Activated naive CD8-positive, alpha-beta T cell treated with anti-CD3 and anti-CD28 coated beads for 36 hours (primary cell): ENCODE measurements at places on chromosomes 6 and 20. TPM values are rescaled to one million over a fixed set of nuclear protein-coding genes. Genes with fewer than 3 reads are reported as not detected.
A peak's percentile ranks its signal among the peaks of the same experiment; 100 is the strongest.

DNA sequence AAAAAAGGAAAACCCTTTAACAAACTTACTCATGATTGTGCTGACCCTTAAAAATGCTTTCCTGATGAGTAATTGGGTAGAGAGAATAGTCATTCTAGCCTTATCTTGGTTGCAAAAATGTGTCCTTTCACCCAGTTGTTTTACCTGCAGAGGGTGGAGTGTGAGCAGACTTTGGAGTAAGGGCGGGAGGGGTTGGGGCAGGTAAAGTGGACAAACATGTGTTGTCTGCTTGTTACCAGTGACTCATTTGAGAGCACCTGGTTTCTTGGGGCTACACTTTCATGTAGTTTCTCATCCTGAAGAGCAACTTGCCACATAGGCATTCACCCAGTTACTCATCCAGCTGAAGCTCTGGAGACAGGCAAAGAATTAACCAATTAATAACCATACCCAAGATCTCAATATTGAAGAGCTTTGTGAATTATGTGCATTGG, 121.1 kb downstream of the TNFRSF21 start:
- H3K4me1 ChIP-seq: no peaks in the 10 kb centered on the region
- H3K27me3 ChIP-seq: no peaks in the 10 kb centered on the region
- H3K4me3 ChIP-seq: no peak overlapping the region
- no peaks in the 10 kb centered on the region for H3K36me3 ChIP-seq
- H3K27ac ChIP-seq: no peak overlapping the region

- no peaks in the 10 kb centered on the region for H3K27me3 ChIP-seq
- H3K27ac ChIP-seq: no peak overlapping the region
- H3K4me3 ChIP-seq: no peak overlapping the region
- no peak for DNase-seq
Measured at GRCh38 chr6:137763436-137763835, 103.6 kb upstream of the TNFAIP3 start.

- H3K27ac ChIP-seq: no peak overlapping the region
- H3K4me1 ChIP-seq: peaks cover 5% of the 10 kb centered on the region
- H3K36me3 ChIP-seq: peaks cover 4% of the 10 kb centered on the region
Measured at GRCh38 chr6:134047673-134048072, 4.8 kb downstream of the SLC2A12 start.

DNA sequence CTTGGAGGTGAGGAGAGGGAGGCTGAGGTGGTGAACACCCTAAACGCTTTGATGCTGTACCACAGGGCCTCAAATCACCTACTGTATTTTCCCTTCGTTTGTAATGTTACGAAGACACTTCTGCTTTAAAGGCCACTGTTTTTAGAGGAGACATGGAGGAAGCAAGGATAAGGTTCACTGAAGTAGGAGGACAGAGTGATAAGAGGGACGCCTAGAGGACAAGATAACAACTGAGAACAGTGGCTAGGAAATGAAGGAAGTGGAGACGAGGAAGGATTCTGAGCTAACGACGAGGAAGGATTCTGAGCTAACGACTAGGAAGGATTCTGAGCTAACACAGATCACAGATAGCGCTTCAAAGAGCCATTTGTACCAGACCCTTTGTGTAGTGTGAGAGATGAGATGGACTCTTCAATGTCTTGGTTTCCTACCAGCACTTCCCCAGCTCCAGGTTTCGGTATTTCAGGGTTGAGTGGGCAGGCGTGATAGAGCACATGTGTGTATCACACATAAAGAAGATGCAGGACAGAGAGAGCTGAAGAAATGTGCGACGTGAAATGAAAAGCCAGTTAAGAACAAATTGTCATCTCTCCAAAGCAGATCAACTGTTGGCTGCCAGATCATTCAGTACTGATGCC, 7.5 kb downstream of the SF3B5 start:
- H3K36me3 ChIP-seq: peaks cover 1% of the 10 kb centered on the region
- H3K27me3 ChIP-seq: no peaks in the 10 kb centered on the region

GRCh38 chr20:32450484-32451061, 92.4 kb downstream of the ASXL1 start:
- no peak overlapping the region for H3K27ac ChIP-seq
- no peak overlapping the region for H3K4me3 ChIP-seq
- DNase-seq: no peak
- H3K36me3 ChIP-seq: peaks cover 4% of the 10 kb centered on the region
- peaks cover 9% of the 10 kb centered on the region for H3K4me1 ChIP-seq

GRCh38 chr20:833121-833449, 430 bp upstream of the FAM110A start:
- no peak for DNase-seq
- peak overlapping the region; percentile 91 for H3K4me3 ChIP-seq
- H3K36me3 ChIP-seq: peaks cover 12% of the 10 kb centered on the region
- H3K4me1 ChIP-seq: peaks cover 32% of the 10 kb centered on the region
- peak overlapping the region; percentile 80 for H3K27ac ChIP-seq

DNA sequence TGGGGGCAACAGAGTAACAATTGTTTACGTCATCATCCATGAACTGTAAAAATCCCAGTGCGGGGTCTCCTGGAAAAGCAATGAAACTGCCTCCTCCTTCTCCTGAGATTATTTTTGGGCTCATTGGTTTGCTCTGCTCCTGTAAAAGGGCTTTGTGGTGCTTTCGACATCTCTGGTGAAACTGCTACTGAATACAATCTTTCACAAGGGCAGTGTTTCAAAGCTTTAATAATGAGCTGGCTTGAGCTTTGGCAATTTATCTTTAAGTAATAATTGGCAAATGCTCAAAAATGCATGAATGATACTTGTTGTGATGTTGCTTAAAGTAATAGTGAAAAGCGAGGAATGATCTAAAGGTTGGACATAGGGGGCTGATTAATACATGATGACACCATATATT, 43.5 kb upstream of the ENPP1 start:
- H3K4me1 ChIP-seq: no peaks in the 10 kb centered on the region
- no peak for DNase-seq

DNA sequence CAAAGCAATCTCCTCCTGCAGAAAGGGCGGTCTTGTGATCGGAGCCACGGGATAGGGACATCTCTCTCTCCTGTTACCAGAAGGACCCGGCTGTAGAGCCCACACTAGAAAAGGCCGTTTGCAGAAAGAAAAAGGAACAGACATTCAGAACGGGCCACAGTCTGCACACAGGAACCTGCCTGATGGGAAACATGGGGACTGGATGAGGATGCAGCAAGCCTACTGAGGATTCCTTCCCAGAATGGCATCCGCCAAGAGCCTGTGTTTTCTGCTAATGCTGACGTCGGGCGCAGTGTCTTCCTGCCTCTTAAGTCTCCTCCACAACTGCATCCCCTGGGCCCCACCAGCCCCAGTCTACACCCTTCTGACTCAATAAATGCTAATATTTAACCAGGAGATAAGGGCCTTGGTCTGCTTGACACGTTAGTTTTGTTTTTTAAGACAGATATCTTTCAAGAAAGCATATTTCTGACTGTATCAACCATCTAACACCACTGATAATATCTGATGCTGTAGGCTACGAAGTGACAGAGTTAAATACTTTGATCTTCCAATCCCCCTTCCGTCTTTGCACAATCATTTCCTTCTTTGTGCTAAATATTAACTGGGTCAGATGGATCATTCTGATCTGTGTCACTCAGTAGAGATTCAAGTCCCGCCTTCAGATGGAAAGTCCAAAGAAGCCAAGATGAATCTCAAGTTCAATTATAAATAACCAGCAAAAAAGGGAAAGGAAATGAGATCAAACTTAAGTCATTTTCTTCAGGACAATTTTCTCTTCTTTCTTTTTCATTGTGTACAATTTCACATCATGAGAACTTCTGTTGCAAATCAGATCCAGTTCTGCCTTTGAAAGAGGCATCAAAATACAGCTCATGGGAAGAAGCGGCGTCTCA, 20.7 kb downstream of the FAM50B start:
- no peak for DNase-seq
- peaks cover 21% of the 10 kb centered on the region for H3K27me3 ChIP-seq
- no peak overlapping the region for H3K4me3 ChIP-seq
- H3K36me3 ChIP-seq: no peaks in the 10 kb centered on the region

The TFAP2A gene
- 0.10 TPM for total RNA-seq

The ZKSCAN8 gene
- total RNA-seq: 14.6 TPM

The TCEA2 gene
- total RNA-seq: 38.6 TPM

The PRSS35 gene
- not detected for total RNA-seq

The OR2B6 gene
- total RNA-seq: not detected
